ENCODE measurements at places on chromosomes 11 and 22. TPM values are rescaled to one million over a fixed set of nuclear protein-coding genes. Genes with fewer than 3 reads are reported as not detected.

GRCh38 chr11:116434986-116435385 lies 337.8 kb downstream of the BUD13 start:
- no peaks in the 10 kb centered on the region for H3K4me1 ChIP-seq
- no peaks in the 10 kb centered on the region for H3K36me3 ChIP-seq
- H3K27ac ChIP-seq = no peak overlapping the region
- H3K4me3 ChIP-seq = no peak overlapping the region
- peaks cover 8% of the 10 kb centered on the region for H3K27me3 ChIP-seq

ANO9 gene
- total RNA-seq = 37.2 TPM

DNA sequence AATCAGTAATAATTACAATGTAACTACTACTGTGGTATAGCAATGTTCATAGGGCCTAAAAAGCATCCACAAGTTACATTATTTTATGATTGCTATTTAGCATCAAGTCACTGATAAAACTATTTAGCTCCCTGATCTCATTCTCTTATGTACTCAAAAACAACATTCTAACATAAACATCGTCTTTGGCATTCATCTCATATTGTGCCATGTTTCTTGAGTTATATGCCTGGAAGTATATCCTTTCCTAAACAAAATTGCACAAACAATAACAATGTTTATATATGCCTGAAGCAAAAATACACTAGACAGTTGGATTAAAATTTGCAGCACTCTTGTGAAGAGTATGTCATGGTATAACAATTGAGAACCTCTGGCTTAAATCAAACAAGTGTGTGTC lies 34.1 kb downstream of the HORMAD2 start:
- DNase-seq = no peak
- H3K36me3 ChIP-seq = no peaks in the 10 kb centered on the region
- H3K27me3 ChIP-seq = peaks cover 4% of the 10 kb centered on the region
- no peak overlapping the region for H3K4me3 ChIP-seq
- H3K4me1 ChIP-seq = no peaks in the 10 kb centered on the region
- H3K27ac ChIP-seq = no peak overlapping the region

DNA sequence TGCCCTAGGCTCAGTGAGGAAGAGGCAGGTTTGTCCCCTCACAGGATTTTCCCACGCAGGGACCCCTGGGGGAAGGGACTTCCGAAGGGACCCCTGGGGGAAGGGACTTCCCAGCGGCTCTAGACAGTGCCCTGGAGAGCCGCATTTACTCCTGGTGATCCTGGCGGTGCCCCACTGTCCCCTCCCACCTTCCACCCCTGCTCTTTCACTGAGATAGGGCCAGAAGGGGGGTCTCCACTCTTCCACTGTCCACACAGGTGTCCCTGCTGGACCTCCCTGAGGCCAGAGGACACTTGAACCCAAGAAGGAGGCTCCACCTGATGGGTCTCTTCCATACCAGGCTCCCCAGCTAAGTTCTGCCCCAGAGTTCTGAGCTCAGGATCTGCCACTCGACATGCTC lies 1333.9 kb downstream of the BRD1 start:
- H3K4me1 ChIP-seq = peaks cover 7% of the 10 kb centered on the region
- no peak overlapping the region for H3K27ac ChIP-seq
- H3K36me3 ChIP-seq = no peaks in the 10 kb centered on the region
- peaks cover 44% of the 10 kb centered on the region for H3K27me3 ChIP-seq

TREH gene
- total RNA-seq = not detected

ADORA2A gene
- total RNA-seq = 35.7 TPM

SLC5A4 gene
- not detected for total RNA-seq

ENTHD1 gene
- total RNA-seq = not detected

DNA sequence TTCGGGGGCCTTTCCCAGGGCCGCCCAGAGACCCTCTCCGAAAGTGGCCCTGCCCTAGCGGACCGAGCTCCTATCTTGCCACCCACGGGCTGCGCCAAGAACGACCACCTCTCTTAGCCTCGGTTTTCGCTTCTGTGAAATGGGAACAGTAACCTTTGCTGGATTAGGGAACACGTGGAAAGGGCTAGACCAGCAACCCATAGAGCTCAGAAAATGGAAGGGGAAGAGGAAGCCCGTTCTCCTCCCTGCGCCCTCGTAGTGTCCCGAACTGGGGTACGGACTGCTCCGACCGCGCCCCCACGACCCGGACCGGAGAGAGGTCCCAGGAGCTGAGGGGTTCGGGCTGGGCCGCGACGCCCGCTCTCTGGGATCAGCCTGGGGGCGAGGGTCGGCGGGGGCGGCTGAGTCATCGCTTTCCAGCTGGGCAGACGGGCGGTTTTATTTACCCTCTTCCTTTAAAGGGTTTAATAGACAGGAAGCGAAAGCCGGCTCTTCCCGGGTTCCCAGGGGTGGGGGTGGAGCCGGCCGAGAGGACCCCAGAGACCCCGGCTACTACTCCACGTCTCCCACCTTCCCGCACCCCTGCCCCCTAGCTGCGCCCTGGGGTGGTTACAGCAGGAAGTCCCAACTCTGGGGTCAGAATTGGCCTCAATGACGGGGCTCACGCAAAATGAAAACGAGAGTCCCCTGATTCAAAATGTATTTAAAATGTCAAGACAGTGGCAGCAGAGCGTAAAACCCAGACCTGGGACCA lies 907 bp upstream of the PHLDA2 start:
- no peaks in the 10 kb centered on the region for H3K36me3 ChIP-seq
- H3K4me3 ChIP-seq = peak overlapping the region; percentile 82
- H3K27me3 ChIP-seq = peaks cover 23% of the 10 kb centered on the region
- H3K27ac ChIP-seq = no peak overlapping the region

INCENP gene
- 29.0 TPM for total RNA-seq

GRCh38 chr11:61542024-61542461 lies 33.5 kb downstream of the LRRC10B start:
- H3K36me3 ChIP-seq = no peaks in the 10 kb centered on the region
- H3K27me3 ChIP-seq = peaks cover 18% of the 10 kb centered on the region
- DNase-seq = no peak
- H3K4me1 ChIP-seq = peaks cover 6% of the 10 kb centered on the region

DNA sequence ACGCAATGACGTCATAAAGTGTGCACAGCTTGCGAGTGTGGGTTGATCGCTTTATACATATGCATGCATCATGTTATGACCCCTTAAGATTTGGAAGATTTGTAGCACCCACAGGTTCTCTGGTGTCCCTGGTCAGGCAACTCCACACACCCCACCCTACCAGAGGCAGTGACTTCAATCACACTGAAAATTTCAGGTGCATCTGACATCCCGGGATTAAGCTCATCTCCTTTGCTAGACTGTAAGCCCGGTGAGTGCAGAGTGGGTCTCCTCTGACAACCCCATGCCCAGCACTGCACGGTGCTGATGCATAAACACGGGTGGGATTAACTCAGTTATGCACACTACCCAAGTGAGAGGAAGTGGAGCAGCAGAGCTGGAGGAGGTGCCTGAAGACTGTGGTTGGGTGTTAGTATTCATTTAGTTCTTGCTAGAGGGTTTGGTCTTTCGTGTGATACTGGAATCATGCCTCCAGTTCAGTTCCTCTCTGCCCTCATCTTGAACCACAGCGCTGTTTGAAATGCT lies 6.5 kb downstream of the ARSA start:
- DNase-seq = no peak
- H3K36me3 ChIP-seq = peaks cover 8% of the 10 kb centered on the region
- H3K4me1 ChIP-seq = peaks cover 34% of the 10 kb centered on the region
- H3K27me3 ChIP-seq = no peaks in the 10 kb centered on the region

DNA sequence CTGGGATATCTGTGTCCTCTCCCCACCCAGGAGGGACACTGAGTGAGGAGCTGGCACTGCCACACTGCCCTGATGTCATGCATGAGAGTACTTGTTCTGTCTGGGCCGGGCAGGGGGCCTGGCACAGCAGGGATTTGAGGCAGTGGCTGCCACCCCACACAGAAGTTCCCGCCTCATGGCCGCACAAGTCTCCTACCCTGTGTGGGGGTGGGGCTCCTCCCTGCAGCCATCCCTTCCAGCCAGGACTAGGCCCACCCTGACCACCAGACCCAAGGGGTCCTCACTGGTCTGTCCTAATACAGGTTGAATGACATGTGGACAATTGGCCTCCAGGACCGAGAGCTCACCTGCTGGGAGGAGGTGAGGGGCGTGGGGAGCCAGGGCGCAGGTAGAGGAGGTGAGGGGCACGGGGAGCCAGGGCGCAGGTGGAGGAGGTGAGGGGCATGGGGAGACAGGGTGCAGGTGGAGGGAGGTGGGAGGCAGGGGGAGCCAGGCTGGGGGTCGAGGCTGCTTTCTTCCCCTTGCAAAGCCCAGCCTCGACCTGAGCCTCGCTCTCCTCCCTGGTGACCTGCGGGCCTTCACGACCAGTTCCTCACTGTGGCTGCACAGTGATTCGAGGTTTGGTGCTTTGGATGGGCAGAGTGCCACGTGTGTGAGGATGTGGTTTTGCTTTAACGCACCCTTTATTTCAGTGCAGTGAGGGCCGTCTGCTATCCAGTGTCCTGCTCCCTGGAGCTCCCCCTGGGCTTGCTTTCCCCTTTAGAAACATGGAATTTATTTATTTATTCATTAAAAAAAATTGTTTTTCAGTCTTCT lies 7.4 kb downstream of the LZTR1 start:
- H3K4me1 ChIP-seq = peaks cover 2% of the 10 kb centered on the region
- H3K36me3 ChIP-seq = peaks cover 50% of the 10 kb centered on the region
- no peaks in the 10 kb centered on the region for H3K27me3 ChIP-seq
- H3K4me3 ChIP-seq = no peak overlapping the region
